ENCODE measurements at places on chromosomes 11 and 22.

DNA sequence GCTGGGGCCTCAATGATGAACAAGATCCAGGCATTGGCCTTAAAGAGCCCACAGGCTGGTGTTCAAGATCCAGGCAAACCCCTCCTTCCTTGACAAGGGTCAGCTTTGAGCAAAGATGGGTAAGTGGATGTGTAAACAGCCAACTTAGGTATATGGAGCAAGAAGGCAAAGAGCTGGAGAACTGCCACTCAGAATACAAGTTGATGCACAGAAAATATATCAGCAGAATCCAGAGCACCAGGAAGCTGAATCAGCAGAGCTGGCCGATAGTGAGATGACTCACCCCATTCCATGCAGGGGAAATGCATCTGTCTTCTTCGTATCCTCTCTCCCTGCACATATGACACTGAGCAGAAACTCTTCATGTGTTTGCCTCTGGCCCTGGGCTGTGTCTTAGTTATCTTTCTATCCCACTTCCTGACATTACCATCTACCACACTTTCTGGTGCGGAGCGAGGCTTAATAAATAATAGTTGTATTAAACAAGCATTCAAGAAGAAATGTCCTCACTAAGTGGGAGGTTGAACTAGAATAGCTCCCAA, 57.8 kb downstream of the ENDOD1 start:
- peak; percentile 30 for DNase-seq

DNA sequence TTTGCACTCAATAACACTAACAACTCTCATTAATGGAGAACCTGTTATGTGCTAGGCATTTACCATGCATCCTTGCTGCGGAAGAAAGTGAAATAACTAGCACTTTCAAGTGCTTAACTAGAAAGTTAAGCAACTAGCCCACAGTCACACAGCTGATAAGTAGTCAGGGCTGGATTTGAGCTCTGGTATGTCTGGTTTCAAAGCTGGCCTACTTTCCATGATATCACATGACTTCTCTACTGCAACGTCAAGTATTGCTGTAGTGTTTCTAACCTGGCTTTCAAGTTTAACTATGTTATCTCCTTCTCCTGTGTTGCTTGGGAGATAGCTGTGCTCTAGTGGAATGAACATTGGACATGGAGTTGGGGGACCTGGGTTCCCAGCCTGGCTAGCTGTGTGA, 12.1 kb downstream of the SLC15A3 start:
- no peak for DNase-seq

- no peak for DNase-seq
Measured at GRCh38 chr11:47247502-47247901, 1.1 kb downstream of the ACP2 start.

DNA sequence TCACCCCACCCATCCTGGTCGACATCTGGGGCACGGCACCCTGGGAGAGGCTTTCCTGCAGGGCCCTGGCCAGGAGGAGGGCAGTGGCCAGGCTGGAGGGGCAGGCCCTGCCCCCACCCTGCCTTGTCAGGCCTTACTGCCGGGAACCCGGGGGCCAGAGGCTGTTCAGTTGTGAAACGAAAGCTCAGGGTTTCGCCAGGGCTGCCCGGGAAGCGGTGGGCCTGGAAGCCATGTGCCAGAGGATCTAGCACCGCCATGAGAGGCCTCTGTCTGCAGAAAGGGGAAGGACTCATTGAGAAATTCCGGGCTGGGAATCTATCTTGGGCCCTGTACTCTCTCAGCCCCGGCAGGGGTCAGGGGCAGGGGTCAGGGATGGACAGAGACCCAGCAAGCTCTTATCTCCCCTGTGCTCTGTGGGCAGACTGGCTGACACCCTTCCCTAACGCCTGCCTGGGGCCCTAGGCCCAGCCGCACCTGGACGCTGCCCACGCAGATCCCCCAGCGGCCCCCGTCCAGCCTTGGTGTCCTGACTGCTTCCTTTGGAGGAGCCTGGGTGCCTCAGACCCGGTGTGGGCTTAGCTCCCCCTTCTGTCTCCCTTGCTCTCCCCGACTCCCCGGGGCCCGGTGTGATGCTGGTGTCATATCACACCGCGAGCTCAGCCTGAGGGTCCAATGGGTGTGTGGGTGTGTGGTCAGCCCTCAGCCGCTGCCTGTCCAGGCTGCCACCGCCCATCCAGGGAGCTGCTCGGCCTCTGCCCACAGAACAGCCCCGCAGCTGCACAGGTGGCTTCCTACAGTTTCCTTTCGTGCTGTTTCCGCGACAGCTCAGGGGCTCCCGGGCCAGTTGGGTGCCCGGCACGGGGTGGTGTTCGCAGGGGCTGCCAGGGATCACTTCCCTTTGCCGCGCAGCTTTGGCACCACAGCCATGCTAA, 6.5 kb downstream of the PIM3 start:
- DNase-seq, result no peak

DNA sequence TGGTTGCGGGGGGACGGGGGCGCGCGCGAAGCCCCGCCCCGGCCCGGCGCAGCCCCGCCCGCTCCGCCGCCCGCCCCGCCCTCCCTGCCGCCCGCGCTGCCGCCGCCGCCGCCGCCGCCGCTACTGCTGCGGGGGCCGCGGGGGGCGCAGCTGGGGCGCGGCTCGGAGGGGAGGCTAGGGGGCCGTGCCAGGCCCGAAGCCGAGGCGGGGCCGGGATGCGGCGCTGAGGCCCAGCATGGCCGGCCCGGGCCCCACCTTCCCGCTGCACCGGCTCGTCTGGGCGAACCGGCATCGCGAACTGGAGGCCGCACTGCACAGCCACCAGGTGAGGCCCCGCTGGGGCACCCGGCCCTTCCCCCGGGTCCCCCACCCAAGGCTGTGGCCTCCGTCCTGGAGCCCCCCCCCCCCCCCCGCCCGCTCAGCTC, at the start of gene ANKRD13D:
Gene ANKRD13D (plus strand): TSS at position 78 of the 425 bp plus-strand sequence. CDS start 158 bp downstream, at position 236.
- DNase-seq, result no peak

GRCh38 chr11:98559961-98560360, 460.8 kb upstream of the CNTN5 start:
- DNase-seq, result no peak

DNA sequence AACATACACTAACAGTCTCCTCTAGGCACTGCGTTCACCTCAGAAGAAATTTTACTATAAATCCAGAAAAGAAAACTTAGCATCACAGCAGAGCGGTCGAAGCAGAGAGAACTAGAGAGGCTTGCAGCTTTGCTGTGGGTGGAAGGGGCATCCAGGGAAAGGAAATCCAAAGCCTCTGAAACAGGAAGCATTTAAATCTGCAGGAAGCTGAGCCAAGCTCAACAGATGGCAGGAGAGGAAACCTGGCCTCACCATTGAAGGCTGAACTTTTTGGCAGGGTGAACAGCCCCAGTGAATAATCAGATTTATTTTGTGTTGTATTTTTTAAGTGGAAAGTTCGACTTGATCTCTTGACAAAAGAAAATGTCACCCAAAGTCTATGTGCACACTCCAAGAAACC, 858.1 kb downstream of the OPCML start:
- no peak for DNase-seq

DNA sequence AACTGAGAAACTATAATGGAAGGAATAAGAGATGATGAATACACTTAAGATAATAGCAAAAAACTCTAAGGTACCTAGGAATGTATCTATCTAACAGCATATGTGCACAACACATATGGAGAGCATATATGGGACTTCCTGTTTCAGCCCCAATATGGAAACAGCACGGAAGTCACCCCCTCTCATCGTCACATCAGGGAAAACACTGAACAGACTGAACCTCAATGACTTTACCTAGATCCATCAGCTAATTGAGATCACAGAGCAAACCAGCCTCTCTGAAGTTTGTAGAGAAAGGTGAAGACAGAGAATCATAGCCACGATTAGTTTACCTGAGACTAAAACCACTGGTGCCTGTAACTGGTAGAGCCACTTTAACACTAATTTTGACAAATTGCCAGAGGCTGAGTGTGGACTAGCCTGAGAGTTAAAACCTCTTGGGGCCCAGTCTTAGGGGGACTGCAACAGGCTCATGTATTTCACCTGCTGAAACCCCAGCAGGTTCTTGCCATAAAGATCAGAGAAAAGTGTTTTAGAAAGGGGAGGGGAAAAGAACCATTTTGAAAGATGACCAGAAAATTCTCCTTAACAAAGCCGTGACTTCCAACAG, 722.6 kb downstream of the TBC1D22A start:
- no peak for DNase-seq

DNA sequence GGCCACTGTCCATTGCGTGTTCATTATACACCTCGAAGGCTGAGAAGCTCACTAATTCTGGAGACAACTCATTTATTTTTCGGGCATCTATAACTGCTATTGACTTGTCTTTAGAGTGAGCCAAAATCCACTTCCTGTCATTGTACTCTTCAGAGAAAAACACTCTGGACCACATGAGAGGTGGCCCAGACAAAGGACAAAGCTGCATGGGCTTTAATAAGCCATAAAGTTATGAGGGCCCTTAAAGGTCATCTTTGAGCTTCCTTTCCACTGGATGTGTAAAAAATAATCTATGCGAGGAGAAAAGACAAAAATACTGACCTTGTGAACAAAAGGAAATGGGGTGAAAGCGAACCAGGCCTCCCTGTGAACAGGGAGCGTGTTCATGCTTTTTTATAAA, 63.5 kb upstream of the ZC3H12C start:
- no peak for DNase-seq

- no peak for DNase-seq
Measured at GRCh38 chr11:19975414-19975990, 184.8 kb downstream of the DBX1 start.

DNA sequence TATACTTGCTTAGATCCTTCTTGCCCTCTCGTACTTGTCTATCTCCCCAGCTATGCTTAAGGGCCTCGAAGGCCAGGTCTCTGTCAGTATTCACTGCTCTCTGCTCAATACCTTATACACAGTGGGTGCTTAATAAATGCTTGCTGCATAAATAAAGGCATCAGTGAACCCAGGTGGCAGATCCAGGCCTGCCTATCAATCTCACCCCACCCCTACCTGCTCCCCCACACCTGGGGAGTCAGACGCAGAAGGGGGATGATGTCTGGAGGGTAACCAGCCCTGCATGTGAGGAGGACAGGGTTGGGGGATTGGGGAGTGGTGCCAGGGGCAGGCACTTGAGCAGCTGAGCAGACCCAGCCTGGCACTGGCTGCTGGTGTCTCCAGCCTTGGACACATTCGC, 430.6 kb downstream of the MN1 start:
- no peak for DNase-seq

DNA sequence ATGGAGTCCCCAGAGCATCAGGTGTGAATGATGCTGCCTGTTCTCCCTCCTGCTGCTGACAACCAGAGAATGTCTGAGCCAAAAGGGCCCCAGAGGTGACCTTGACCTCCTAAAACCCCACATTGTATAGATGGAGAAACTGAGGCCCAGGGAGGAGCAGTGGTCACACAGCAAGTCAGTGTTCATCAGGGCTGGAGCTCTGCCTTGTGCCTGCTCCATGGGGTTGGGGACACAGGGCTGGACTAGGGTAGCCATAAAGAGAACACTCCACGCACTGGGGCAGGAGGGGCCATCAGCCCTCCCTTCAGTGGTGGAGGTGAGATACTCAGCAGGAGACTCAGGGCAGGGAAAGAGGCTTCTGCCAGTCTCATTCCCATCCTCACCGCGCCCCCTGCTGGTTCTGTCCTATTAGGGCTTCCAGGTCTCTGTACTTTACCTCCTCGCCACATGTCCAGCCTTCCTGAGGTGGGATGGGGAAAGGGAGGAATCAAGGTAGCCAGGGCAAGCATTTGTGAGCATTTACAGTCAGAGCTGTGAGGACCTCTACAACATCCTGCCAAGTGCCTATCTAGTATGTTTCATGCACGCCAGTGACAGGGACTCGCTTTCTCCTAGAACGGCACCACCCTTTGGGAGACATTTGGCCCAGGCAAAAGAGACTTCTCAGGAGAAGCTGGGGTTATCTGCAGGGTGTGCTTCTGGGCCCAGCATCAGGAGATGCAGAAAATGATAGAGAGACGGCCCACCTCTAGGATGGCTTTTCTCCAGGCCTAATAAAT, 43.2 kb downstream of the NEU3 start:
- peak; percentile 42 for DNase-seq

- DNase-seq, result no peak
Measured at GRCh38 chr11:61102667-61103571, 630 bp downstream of the CD5 start.

DNA sequence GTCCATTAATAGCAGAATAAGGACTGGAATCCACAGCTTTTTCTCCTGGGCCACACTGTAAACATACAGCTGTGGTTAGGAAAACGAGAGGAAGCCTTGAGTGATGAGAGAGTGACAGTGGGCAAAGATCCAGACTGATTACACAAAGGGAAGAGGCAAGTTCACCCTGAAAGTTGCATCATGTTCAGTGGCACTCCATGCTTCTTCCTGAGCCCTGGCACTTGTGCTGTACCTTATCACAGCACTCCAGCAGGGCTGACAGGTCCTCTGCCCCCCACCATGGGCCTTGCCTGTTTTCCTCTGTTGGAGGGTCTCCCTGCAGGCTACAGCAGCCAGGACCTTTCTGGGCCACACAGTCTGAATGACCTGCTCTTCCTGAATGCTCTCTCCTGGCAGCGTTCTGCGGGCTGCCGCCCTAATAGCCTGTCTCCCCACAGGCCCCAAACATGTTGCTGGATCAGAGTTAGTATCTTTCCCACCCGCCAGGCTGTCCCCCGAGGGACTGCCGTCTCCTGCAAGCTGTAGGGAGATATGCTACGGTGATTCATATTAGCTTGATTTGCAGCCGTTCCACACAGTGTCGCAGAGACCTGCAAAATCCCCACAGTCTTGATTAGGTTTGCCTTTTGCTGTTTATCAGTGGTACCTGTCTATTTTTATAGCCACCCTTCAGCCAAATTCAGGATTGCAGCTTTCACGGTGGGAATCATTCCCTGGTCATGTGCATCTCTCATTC, 60.2 kb downstream of the NTM start:
- DNase-seq, result no peak

DNA sequence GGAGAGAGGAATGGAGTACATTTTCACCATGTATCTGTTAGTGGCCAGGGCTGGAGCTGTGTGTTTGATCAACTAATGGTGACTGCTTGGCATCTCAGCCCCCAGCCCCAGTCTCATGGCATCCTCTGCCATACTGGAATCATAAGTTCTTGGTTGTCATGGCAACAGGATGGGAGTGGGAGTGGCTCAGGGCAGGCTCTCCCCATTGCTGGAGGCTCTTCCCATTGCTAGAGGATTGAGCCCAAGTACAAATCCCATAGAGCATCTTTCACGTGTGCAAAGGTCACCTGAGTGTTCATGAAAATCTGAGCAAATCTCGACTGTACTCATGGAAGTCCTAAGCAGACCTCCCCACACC, 14.9 kb downstream of the DNAJB13 start:
- no peak for DNase-seq

DNA sequence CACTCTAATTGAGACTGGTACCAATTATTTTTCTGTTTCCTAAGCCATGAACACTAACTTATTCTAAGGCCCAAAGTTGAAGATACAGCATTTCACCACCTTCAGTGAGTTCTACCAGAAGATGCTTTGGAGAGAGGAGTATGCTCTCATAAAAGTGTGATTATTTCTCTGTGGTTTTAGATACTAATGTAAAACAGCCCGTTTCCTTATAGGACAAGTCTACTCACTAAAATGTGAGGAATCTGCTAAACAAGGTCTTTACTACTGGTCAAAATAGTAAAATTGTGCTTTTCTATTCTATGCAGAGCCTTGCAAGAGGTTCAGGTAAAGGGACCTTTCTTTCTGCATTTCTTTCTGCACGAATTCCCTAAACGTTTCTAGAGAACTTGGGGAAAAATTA, 2.4 kb downstream of the LGR4 start:
- DNase-seq, result no peak

- no peak for DNase-seq
Measured at GRCh38 chr11:102119997-102120396, 9.8 kb downstream of the YAP1 start.

Measured in CD4-positive, alpha-beta T cell treated with Interleukin-2 at 100 ng/mL for 4 hours (primary cell).